ENCODE measurements at places on chromosomes 1 and 21. TPM values are rescaled to one million over a fixed set of nuclear protein-coding genes. Genes with fewer than 3 reads are reported as not detected.
A peak's percentile ranks its signal among the peaks of the same experiment; 100 is the strongest.

- peak; percentile 30 for DNase-seq
These were observed at the start of gene CAMSAP2 for GRCh38 chr1:200738327-200738948. Gene CAMSAP2, plus strand, starts transcription at chr1:200738893. Its CDS starts 935 bp downstream, at chr1:200739828.

DNA sequence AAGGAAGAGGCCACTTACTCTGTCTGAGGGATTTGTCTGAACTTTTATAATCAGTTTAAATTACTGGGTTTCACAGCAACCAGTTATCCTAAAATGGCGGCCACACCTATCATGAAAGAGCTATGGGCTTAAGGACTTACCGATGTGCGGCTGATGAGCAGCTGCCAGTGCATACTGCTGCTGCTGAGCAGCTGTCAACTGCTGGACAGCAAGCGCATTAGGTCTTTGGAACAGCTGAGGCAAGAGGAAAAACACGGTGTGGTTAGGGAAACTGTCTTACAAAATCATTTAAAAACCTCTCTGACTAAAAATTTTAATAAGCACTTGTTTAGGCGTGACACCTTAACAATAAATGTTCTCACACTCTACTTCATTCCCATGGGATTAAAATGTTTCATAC lies 72.6 kb upstream of the SDC3 start:
- no peak for DNase-seq

DNA sequence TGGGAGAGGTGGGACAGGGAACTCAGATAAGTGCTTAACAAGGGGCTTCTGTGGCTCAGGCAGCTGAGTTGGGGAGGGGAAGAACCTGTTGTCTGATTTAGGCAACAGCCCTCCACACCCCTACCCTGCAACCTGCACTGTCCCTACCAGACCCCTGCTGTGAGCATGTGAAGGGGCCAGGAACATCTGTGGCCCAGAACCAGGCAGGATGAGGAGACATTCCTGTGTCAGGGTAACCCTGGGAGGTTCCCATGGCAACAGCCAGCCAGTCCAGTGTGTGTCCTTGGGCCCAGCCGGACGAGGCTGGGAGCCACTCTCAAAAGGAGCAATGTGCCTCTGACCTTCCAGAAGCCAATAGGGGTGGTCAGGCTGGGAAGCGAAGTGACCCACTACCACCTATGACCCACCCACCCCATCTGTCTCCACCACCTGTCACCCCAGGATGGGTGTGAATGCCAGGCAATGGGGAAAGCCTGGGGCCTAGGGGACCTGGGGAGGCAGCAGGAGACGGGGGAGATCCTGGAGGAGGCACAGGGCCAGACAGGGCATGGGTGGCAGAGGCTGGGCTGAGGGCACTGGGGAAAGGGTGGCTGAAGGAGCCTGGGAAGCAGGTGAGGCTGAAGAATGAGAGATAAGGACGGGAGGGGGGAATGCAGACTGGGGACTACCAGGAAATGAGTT lies 5.0 kb upstream of the PMVK start:
- DNase-seq: no peak

RAB25 gene
- 0.58 TPM for total RNA-seq

GRCh38 chr1:225851805-225852204 lies 30.4 kb downstream of the TMEM63A start:
- no peak for DNase-seq

DNA sequence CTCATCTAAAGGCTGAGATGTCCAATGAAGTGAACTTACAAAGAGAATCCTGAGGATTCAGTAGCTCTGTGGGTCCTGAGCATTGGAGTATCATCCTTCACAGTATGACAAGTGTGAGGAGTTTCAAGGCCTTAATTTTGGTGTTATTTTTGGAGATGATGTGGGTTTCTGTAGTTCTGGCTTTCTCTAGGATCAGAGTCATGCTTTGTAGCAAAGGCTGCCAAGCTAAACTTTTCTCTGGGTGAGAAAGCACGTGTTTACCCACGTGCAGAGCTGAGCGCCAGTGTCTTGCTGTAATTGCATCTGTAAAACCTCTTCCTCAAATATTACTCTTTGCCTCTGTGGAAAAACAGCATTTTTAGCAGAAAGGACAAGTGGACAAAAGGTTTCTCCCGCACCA lies 387.8 kb upstream of the LYPLAL1 start:
- no peak for DNase-seq

SPATA46 gene
- not detected for total RNA-seq

GRCh38 chr1:26049531-26050247 lies 3.8 kb upstream of the SLC30A2 start:
- DNase-seq: no peak

DNA sequence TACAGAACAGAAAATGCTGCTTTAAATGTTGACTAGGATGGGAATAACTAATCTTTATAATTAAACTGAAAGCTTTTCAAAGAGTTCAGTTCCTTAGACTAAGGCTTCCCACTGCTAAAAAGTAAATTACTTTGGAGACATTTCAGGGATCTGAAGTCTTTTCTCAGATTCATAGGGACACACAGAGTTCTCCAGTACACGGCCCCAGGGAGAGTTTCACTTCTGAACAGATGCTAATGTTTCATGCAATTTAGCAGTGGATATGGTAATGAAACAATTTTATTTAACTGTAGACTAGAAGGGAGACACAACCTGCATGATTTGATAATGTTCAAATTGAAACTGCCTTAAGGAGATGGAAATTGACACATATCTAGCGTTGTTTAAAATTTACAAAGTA lies 1282.6 kb downstream of the NCAM2 start:
- no peak for DNase-seq

DNA sequence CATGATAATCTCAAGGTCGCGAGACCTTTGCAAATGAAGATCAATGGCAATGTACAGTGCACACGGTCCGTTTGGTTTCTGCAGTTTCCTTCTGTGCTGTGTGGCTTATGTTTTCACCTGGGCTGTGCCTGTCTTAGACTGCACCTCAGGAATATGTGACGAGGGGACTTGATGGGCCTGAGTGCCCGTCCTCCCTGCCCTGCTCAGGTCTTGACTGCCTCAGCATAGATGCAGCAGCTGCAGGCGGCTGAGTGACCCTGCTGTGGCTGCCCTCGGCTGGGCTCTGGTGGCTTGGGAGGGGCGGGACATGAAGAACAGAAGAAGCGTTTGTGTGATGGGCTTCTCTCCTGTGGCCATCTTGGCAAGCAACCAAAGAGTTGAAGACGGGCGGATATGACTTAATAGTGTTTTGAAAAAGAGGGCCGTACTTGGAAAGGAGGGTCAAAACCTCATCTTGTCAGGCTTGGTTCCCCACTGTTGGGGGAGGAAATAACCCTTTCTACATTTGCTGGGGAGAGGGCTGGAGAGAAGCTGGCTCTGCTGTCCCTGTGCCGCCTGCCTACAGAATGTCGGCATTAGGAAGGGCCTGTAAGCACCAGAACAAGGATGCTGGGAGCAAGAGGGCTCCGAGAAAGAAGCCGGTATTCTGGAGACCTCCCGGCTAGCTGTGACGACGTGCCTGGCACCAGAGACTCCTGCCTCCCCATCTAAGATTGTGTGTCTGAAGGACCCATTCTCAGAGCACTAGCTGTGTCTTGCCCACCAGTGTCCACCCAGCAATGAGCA lies 7.1 kb downstream of the MYBPHL start:
- no peak for DNase-seq

HTR6 gene
- 2.1 TPM for total RNA-seq

SLC16A4 gene
- total RNA-seq: not detected

DNA sequence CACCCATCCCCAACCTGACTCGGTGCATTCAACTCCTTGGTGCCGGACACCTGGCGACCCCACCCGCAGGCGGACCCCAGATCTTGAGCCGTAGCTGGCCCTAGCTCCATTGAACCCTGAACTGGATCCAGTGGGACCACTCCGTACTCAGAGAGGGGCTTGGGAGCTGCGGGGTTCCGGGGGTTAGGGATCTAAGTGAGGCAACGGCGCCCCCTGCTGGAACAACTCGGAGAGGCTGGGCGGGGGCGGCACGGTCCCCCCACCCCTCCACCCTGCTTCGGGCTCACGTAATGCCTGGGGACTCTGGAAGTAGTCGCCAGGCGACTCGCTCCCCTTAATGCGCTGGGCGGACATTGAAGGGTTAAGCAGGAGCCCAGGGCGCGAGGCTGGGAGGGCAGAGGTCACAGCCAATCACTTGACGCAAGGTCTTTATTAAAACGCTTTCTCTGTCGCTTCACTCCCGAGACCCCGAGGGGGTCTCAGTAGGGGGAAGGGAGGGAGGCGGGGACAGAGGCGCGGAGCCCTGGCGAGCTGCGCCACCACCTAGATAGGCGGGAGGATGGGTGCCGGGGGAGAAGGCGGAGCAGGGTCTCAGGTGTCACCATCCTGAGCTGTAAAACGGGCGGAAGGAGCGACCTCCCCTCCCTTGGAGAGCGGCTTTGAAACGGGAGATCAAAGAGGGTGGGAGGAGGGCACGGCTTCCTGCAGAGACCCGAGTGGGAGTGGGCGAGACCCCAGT lies 704 bp upstream of the CRABP2 start:
- DNase-seq: peak; percentile 68

FGR gene
- total RNA-seq: 3.0 TPM

- DNase-seq: no peak
These were observed 231.0 kb downstream of the SLC35F3 start for GRCh38 chr1:234135501-234135900.

DNA sequence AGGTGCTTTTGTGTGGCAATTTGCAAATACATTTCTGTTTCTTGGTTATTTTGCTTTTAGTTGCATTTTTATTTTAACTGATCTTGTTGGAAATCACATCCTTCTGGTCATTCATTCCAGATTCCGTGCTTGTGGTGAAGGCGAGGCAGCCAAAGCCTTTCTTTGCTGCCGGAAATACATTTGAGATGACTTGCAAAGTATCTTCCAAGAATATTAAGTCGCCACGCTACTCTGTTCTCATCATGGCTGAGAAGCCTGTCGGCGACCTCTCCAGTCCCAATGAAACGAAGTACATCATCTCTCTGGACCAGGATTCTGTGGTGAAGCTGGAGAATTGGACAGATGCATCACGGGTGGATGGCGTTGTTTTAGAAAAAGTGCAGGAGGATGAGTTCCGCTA lies 34.8 kb upstream of the CD101 start:
- DNase-seq: no peak

DNA sequence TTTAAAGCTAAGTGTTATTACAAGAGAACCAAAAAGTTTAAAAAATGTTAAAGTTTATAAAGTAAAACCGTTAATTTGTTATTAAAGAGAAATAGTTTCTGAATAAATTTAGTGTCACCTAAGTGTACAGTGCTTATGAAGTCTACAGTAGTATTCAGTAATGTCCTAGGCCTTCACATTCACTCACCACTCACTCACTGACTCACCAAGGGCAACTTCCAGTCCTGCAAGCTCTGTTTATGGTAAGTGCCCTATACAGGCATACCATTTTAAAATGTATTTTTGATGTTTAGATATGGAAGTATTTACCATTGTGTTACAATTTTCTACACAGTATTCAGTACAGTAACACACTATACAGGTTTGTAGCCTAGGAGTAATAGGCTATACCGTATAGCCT lies 60.1 kb upstream of the GCLM start:
- no peak for DNase-seq

DNA sequence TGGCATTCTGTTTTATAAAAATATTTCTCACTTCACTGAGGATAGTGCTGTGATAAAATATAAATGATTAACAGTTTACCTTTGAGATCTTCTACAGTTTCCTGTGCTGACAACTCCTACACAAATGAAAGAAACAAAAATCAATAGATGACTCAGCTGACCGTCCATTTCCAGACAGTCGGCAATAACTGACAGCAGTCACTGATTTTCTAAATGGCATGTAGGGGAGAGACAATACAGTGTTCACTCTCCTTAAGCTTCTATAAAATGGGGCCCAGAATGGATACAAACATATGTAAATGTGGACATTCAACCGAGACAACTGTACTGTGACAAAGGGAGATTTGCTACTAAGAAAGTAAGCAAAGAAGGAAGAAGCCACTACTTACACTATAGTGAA lies 34.3 kb downstream of the PCNX2 start:
- DNase-seq: no peak

DNA sequence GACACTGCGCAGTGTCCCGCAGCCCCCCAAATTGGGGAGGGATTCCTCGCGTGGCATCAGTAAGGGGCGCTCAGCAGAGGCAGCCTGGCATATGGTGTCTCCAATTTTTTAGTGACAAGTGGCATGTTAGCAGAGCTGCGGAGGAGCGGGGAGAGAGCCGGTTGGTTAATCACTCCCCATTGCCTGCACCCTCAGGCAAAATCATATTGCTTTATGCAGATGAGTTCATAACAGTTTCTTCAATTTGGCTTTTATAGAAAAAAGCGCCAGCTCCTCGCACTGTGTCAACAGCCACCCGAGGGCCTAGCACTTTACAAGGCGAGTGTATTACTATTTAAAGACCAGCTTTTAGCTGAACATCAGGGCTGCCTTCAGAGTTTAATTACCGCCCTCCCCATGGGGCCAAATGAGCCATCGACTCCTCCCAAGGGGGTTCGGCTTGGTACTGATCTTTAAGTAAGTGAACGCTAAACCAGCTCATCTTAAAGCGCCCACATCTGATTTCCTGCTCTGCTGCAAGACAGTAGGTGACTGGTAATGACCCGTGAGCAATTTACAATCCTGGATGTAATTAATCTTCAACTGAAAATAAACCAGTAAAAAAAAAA lies 298.9 kb downstream of the DSCAM start:
- DNase-seq: no peak
